Activated naive CD4-positive, alpha-beta T cell treated with anti-CD3 and anti-CD28 coated beads, Interleukin-2, amount 50 U/mL, for 16 hours (primary cell): ENCODE measurements at places on chromosomes 1 and 21.

GRCh38 chr1:178937695-178938094 lies 66.8 kb upstream of the ANGPTL1 start:
- DNase-seq: no peak

DNA sequence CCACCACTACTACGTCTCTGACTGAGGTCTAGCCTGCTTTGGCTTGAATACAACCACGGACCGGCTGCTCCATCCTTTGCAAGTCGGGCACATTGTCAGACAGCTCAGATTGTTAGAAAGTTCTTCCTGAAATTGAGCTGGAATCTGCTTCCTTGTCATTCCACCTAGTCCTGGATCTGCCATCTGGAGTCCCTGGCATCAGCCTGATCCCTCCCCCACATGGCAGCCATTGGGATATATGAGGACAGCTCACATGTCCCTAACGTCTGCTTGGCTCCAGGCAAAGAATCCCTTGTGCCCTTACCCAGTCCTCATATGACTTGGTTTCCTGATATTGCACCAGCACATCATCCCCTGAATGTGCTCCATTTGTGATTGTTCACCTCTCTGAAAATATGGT lies 56.3 kb upstream of the SYT6 start:
- no peak for DNase-seq

DNA sequence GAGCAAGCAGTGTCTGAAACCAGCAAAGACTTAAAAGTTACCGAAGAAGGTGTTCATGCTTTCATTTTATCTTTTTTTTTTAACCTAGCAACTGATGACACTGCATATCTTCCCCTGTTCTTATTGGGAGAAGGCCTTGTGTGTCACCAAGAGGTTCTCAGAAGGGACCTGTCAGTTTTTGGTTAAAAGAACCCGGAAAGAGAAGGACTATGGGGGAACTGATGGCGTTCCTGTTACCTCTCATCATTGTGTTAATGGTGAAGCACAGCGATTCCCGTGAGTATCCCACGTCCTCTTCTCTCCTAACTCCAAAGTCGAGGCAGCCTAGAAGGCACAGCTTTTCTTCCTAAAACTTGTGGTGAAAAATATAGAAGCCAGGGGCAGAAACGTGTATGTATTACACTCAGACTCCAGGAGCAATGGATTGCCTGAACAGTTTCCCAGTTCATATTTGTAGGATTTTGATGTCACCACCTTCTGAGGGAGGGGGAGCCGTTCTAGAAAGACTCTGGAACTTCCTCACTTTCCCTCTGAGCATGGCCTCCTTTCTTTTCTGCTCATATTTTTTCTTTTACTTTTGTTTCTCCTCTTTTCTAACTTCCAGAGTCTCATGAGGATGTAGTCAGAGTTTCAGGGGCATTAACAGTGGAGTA lies at the start of gene MR1:
TSS of gene MR1 (plus strand) at position 185 of the 653 bp plus-strand sequence. CDS start at position 210, 25 bp downstream.
- no peak for DNase-seq

DNA sequence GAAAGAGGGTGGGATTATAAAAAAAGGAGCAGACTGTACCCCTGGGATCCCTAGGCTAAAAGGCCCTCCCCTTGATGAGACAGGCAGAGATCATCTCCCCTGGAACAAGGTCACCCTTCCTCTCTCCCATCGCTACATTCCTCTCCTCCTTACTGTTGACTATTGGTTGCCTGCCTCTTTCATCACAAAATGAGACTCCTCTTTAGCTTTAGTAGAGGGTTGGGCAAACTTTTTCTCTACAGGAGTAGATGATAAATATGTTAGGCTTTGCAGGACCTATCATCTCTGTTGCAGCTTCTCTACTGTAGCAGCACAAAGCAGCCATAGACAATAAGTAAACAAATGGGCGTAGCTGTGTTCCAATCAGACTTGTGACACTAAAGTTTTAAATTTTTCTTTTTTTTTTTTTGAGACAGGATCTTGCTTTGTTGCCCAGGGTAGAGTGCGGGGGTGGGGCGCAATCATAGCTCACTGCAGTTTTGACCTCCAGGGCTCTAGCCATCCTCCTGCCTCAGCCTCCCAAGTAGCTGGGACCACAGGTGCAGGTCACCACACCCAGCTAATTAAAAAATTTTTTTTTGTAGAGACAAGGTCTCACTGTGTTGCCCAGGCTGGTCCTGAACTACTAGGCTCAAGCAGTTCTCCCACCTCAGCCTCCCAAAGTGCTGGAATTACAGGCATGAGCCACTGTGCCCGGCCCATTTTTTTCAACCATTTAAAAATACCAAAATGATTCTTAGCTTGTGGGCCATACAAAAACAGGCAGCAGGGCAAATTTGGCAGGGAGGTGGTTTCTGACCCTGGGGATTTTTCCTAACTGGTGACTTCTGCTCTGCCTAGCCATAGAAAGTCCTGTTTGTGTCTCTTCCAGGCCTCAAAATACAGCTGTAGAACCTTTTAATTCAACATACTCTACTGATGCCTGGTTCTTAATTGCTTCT lies 15.1 kb downstream of the MCL1 start:
- DNase-seq: no peak

DNA sequence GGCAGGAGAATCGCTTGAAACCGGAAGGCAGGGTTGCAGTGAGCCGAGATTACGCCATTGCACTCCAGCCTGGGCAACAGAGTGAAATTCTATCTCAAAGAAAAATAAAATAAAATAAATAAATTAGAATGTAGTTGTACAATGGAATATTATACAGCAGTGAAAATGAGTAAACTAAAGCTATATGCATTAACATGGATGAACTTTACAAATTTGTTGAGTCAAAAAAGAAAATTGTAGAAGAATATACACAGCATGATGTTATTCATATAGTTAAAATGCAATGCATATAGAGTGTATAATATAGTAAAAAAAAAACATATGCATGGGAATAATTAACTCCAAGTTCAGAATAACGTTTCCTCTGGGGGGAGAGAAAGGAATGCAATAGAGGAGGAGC lies 11.0 kb upstream of the NAV1 start:
- DNase-seq: no peak
